Activated CD4-positive, alpha-beta T cell treated with anti-CD3 and anti-CD28 coated beads, Interleukin-2, amount 50 U/mL, for 16 hours (primary cell): ENCODE measurements at places on chromosomes 4 and X.

DNA sequence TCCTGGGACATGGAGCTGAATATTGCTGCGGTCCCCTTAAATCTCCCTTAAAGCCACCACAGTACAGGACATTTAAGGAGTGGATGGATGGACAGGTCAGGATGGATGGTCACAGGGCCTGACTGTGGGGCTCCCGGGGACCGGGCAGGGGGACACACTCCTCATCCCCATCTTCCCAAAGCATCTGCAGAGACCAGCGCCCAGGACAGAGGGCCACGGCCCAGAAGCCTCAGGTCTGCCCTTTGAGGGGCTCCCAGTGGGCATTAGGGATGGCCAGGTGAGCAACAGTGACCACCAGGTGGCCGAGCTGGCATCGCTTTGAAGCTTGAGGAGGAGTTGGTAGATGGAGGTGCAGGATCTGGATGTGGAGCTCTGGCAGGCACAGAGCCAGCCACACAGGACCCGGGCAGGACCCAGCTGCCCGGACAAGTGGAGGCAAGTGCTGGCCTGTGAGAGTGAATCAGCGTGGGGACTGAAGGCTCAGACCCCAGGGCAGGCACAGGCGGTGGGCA lies 51.4 kb downstream of the ABLIM2 start:
- no peak for DNase-seq

DNA sequence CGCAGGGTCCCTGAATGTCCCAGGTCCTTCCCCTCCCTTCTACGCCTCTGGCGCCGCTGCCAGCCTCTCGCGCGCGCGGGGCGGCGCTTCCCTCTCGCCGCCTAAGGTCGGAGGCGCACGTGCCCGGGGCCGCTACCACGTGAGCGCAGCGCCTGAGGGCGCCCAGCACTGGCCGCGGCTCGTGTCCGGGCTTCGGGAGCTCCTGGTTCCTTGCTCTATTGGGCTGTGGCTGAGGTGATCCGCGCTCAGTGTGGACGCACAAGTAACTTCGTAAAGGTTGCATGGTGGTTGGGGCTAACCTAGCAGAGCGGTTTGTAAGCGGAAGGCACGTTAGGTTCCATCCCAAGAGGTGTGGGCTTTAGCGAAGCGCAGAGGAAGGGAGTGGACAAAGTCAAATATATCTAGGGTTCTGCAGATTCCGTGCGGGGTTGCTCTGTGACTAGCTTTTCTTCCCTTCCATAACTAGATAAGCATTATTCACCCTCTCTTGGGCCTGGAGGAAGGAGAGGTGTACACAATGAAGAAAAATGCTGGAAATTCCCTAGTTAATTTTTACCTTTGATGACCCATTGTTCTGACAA lies 1.8 kb downstream of the TLL1 start:
- no peak for DNase-seq

- DNase-seq, result no peak
Measured at GRCh38 chr4:65600656-65601055, 69.6 kb downstream of the EPHA5 start.

DNA sequence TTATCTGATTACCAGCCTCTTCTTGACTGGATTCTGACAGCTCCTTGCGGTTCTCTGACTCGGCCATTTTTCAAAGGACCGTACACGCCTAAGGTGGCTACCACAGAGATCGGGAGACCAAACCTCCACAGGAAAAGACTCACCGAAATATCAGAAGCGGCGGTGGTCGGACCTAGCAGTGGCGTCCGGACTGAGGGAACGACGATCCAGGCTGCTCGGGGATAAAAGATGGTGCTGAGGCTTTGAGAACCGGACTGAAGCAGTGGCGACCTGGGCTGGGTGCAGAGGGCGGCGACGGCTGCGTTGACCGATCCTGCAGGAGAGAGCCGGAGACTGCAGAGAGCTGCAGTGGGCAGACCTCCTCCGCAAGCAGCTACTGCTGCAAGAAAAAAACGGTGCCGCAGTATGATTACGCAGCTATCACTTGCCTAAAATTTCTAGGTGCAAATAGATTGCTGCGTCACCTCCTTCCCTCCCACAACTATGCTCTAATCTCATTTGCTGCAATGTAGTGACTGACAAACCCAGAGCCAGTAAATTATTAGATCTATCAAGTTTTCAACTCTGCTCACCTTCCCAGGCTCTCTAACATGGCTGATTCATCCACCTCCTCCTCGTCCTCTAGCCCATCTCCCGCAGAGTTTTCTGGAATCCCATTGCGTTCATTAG lies at the start of gene NAP1L2:
Gene NAP1L2 (minus strand): TSS at position 426 of the 669 bp plus-strand sequence. CDS start 359 bp downstream, at position 67.
- peak; percentile 61 for DNase-seq

DNA sequence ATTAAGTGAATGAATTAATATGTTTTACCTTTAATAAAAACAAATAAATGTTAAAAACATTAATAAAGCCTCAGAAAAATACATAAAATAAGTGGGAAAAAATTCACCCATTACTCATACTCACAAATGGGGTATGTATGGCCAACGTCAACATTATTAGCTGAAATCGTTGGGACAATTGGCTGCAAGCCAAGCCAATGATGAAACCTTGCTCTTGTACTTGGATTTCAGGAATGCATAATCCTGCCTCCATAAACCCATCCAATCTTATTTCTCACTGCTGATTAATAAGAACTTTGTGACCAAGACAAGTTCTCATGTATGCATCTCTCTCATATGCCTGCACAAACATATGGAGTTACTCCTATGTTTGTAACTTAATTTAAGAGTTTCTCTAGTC lies 35.3 kb upstream of the ADAMTS3 start:
- no peak for DNase-seq

- no peak for DNase-seq
Measured at GRCh38 chr4:77006753-77007353, 57.3 kb downstream of the SEPTIN11 start.

- DNase-seq, result no peak
Measured at GRCh38 chr4:95548738-95549245, at the start of gene UNC5C. Gene UNC5C (minus strand): TSS chr4:95548973.

- DNase-seq, result no peak
Measured at GRCh38 chrX:97322401-97322800, 438.7 kb downstream of the RPA4 start.

- DNase-seq, result no peak
Measured at GRCh38 chr4:48008021-48008596, 8.4 kb downstream of the CNGA1 start.

DNA sequence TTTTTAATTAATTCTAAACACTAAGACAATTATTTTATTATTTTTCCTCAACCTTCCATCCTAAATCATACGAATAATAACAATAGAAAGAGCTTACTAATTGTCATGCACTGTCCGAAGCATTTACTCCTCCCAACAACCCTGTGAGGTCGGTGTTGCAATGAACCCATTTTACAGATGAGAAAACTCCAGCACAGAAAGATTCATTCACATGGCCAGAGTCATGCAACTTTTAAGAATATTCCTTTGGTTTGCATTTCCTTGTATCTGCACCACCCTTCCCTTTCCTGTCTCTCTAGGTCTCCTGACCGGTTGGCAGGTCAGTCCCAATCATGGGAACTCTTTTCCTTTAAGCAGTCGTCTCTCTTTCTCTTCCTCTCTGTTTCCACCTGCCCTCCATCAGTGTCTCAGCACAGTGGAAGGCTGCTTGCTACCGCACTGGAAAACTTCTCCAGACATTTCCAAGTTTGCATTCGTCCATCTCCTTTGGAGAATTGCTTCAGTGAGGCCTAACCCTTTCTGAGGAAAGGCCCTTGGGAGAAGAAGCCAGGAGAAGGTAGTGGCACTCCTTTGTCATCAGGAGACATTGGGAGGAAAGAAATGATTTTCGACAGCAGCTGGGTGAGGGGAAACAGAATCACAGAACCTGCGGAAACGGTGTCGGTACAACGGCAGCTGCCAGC lies 1.9 kb upstream of the TMSB4X start:
- no peak for DNase-seq

GRCh38 chrX:37955273-37955672 lies 51.1 kb upstream of the SYTL5 start:
- no peak for DNase-seq

DNA sequence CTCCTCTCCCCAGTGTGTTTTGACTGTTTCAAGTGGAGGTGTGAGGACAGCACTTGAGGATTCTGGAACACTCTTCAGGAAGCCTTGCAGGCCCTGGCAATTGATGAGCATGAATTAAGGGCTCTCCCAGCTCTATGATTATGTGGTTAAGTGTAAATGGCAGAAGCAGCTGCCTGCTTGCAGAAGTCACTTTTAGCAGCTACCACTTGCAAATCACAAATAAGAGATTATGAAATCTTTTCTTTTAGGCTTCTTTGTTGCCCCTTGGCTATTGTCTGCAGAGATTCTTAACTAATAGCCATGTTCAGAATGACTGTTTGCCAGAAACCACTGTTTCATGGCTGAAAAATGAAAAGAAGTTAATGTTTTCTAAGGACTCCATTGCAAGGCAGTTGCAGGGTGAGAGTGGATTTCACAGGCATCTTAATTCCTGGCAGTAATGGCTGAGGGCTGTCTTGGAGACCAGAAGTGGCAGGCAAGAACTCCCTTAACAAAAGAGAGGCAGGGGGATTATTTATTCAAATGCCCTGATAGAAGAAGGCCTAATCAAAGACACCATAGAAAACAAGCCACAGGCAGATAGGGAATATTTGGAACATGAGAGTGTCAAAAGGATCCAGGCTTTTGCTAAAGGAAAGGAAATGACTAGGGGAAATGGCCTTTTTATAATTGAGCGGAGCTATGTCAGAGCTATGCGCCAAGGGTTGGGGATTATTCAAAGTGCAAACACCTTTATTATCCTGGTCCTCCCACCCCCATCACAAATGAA lies 8.3 kb upstream of the HOPX start:
- DNase-seq, result no peak

GRCh38 chr4:147940171-147940570 lies 208.3 kb downstream of the ARHGAP10 start:
- DNase-seq, result no peak

DNA sequence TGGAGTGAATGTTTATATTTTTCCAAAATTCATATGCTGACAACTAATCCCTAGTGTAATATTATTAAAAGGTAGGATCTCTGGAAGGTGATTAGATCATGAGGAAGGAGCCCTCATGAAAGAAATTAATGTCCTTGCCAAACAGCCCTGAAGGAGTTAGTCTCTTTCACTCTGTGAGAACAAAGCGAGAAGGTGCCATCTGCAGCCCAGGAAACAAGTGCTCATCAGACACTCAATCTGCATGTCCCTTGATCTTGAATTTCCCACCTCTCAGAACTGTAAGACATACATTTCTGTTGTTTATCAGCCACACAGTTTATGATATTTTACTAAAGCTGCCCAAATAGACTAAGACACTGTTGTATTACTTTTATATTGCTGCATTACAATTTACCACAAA lies 1283.4 kb downstream of the PCDH7 start:
- no peak for DNase-seq

- DNase-seq, result no peak
Measured at GRCh38 chr4:56371426-56372220, 15.7 kb downstream of the AASDH start.
